Uterus (tissue), 4 donors: ENCODE measurements at places on chromosomes 7 and 10. TPM values are rescaled to one million over a fixed set of nuclear protein-coding genes. Genes with fewer than 3 reads are reported as not detected.

- DNase-seq: no peak
Observed at GRCh38 chr10:126496771-126497545, 108.7 kb upstream of the ADAM12 start.

CUEDC2 gene
- total RNA-seq: 51.6 TPM

DNA sequence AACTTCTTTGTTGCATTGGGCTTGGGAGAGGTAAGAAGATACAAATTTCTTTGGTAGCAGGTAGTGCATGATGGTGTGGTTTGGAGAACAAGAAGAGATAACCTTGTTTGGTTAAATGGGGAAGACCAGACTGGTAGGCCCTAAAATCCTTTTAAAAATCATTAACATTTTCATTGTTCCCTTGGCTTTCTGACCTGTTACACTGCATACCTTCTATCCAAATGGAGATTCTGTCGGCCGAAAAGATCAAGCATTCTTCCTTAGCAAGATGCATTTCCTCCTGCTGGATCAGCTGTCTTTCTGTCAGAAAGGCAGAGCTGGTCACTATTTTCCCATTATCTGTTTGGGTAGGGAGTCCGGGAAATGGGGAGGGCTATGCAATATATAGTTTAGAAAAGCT lies 33.7 kb downstream of the AGK start:
- DNase-seq: no peak

DNA sequence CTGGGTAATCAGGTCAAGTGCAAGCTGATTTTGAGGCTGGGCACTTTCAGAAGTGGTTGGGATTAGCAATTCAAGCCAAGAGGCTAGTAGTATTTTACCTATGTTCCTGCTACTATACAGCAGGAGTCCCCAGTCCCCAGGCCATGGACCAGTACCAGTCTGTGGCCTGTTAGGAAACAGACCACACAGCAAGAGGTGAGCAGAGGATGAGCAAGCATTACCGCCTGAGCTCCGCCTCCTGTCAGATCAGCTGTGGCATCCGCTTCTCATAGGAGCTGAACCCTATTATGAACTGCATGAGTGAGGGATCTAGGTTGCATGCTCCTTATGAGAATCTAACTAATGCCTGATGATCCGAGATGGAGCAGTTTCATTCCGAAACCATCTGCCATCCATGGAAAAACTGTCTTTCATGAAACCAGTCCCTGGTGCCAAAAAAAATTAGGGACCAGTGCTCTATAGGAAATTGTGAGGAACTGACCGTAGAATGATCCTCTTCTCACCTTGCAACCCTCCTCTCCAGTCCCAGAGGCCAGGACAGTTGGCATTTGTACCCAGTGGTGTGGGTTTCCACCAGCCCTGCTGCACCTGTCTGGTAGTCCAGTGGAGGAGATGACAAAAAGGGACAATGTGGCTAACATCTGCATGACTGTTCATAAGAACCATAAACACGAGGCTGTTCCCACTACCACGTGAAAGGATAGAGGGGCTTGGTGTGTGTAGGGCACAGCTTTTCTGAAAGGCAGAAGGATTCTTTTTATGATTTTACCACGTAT lies 172.5 kb downstream of the KIAA1217 start:
- no peak for DNase-seq

- DNase-seq: peak; percentile 27
Observed at GRCh38 chr7:80133361-80134114, 1.1 kb upstream of the GNAI1 start.

GRCh38 chr7:157549612-157550299 lies 213.0 kb downstream of the DNAJB6 start:
- no peak for DNase-seq

BTBD16 gene
- 0.46 TPM for total RNA-seq

GRCh38 chr10:102985811-102986210 lies 67.7 kb downstream of the CNNM2 start:
- DNase-seq: no peak

DNA sequence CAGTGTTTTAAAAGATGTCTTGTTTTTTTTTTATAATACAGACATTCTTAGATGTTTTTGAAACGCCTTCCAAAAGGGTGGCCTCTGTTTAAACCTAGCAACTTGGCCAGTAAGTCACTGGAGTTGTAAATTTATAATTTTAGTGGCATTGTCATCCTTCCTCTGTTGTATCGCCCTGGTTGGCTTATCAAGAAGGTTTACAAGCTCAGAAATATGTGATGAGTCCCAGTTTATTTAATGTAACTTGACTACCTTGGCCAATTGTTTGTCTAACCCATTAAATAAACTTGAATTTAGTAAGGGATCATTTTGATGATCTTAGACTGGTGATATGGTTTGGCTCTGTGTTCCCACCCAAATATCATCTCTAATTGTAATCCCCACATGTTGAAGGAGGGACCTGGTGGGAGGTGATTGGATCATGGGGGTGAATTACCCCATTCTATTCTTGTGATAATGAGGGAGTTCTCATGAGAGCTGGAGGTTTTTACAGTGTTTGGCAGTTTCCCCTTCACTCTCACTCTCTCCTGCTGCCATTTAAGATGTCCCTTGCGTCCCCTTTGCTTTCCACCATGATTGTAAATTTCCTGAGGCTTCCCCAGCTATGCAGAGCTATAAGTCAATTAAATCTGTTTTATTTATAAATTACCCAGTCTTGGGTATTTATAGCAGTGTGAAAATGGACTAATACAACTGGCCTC lies 13.4 kb upstream of the NT5C3A start:
- no peak for DNase-seq

SMKR1 gene
- not detected for total RNA-seq

DNA sequence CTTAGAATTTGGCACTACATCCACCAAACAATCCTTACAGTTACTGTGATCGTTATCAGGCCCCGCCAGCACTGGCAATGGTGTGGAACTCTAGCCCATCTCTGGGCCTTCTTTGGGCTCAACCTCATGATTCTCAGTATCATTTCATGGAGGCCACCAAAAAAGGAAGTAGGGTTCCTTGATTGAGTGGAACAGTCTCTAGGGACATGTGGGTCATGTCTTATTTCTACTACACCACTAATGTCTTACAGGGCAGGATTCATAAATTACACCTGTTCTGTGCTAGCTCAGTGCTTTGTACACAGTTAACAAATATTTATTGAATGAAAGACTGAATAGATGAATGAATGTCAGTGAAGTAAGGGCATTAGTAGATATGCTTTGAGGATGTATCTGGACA lies 53.9 kb downstream of the AP3M1 start:
- DNase-seq: no peak

NUTM2E gene
- total RNA-seq: 0.48 TPM

DNA sequence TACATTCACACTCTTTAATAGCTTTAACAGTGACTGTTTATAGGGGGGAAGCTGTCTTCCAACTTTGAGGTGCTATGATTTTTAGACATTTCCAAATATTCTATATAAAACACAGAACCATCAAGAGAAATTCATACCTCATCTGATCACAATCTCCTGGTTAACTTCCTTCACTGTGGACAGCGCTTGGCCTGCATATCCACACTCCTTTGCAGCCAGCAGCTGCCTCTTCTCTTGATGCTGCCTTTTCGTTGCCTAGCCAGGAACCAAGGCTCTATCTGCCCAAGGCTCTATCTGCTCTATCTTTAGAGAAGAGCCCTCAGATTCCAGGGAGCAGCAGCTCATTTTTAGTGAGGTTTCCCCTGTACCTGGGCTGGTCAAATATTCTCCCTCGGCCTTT lies 252.0 kb downstream of the PTEN start:
- no peak for DNase-seq

TAS2R16 gene
- not detected for total RNA-seq

- DNase-seq: no peak
Observed at GRCh38 chr10:26031300-26031699, 97.3 kb downstream of the MYO3A start.

DNA sequence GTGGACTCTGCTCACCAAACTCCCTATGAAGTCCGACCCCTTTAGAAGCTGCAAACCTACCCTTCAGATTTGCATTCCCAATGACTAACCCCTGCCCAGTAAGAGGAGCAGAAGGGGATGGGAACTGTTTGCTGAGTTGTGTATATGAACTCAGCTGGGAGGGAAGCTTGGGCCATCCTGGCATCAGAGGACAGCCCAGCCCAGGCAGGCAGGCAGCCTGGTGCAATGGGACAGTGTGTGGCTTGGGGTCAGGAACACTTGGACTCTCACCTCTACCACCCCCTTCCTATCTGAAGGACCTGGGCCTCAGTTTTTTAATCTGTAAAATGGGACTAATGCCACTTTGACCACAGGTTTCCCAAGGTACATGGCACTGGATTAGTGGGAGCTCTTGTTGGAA lies 147.4 kb upstream of the GPR26 start:
- no peak for DNase-seq

GJD4 gene
- not detected for total RNA-seq

GRCh38 chr7:401495-401894 lies 111.5 kb downstream of the FOXL3 start:
- DNase-seq: no peak

- no peak for DNase-seq
Observed at GRCh38 chr7:50499092-50499491, 48.9 kb upstream of the FIGNL1 start.

CRTAC1 gene
- 3.7 TPM for total RNA-seq
